Activated CD4-positive, alpha-beta T cell treated with anti-CD3 and anti-CD28 coated beads, Interleukin-2, Interleukin-6, amounts not matched to agents 100 ng/mL and 50 ng/mL, durations not matched to agents 16 hours and 8 hours (primary cell): ENCODE measurements at places on chromosomes 1 and 21.

DNA sequence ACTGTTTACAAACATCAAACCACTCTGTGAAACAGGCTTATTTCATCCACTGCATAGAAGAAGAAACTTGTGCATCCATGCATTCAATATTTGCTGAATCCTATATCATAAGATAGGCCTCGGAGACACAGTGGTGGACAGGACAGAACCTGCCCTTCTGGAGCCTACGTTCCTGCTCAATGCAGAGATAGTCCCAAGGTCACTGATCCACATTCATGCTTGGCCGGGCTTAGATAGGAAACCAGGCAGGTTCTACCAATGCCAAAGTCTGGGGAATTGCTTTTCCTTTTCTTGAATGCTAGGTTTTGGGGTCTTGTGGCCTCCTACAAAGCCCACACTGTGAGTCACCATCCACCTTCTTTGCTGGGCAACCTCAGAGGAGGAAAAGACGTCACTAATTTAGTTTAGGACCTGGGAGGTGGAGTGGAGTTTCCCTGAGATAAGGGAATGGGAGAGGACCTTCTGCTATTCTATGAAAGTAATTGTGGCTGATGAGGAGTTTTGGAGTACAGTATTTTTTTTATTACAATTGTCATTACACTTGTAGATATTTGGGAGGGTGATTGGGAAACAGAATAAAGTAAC is 99.7 kb upstream of the CD34 start:
- DNase-seq: no peak

GRCh38 chr1:34176830-34177603 is at the start of gene C1orf94:
C1orf94 (plus strand) TSS chr1:34176907; CDS start chr1:34177790, 883 bp downstream.
- no peak for DNase-seq

DNA sequence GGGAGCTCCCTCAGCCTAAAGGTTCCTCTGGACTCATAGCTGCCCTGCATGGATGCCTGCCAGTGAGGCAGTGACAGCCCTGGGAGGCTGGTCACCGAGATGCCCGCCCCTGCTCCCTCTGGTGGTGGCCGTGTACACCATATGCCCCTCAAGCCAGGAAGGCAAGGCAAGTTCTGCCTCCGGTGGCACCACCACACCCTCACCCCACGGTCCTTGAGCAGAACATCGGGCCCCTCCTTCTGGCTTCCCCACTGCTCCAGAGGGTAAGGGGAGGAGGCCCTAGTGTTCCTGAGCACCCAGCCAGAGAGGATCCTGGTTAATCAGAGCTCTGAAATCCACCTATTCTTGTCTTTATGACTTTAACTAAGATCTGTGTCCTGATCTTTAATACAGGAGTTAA is 1.5 kb upstream of the S100A14 start:
- peak; percentile 86 for DNase-seq

DNA sequence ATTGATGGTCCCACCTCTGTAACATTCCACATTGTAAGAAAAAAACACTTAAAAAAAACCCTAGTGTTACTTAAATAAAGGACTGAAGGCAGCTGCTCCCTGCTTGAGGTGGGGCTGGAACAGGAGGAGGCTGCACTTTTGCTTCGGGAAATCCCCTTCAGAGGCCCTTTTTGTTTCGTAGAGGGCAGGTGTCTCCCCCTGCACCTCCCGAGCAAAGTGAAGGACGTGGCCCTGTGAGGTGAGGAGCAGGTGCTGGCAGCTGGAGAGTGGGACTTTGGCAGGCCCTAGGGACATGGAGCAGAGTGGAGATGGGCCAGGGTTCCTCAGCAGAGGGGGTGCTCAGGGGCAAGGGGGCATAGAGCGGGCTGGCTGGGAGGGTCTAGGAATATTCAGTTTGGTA is 33.4 kb upstream of the WNT4 start:
- peak; percentile 32 for DNase-seq
